ENCODE measurements at places on chromosomes 6 and 20.

DNA sequence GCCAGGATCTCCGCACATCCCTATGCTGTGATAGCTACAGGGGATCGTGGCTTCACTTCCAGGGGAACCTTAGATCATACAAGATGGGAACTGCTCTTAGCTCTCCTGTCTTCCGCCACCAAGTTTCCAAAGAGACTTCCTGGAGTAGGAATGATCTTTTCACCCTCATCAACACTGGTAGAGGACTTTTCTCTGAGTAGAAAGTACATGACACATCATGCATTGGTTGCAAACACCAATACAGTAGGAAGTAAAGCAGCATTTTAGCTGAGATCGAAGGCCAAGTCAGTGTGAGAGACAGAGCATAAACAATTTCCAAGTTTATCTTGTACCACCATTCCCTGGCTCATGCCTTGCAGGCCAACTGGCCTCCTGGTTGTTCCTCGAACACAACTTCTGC lies 113.1 kb upstream of the NEDD9 start:
- no peak overlapping the region for H3K27ac ChIP-seq
- H3K4me1 ChIP-seq: no peaks in the 10 kb centered on the region
- no peak overlapping the region for H3K4me3 ChIP-seq
- H3K36me3 ChIP-seq: no peaks in the 10 kb centered on the region
- H3K27me3 ChIP-seq: no peaks in the 10 kb centered on the region
- no peak for DNase-seq

GRCh38 chr6:81634155-81634880 lies 118.2 kb downstream of the TENT5A start:
- H3K27me3 ChIP-seq: no peaks in the 10 kb centered on the region
- no peak for DNase-seq
- no peak overlapping the region for H3K4me3 ChIP-seq

GRCh38 chr20:53890443-53891305 lies 179.7 kb downstream of the BCAS1 start:
- H3K4me3 ChIP-seq: no peak overlapping the region
- no peak for DNase-seq
- H3K27ac ChIP-seq: no peak overlapping the region
- no peaks in the 10 kb centered on the region for H3K27me3 ChIP-seq
- H3K36me3 ChIP-seq: no peaks in the 10 kb centered on the region

DNA sequence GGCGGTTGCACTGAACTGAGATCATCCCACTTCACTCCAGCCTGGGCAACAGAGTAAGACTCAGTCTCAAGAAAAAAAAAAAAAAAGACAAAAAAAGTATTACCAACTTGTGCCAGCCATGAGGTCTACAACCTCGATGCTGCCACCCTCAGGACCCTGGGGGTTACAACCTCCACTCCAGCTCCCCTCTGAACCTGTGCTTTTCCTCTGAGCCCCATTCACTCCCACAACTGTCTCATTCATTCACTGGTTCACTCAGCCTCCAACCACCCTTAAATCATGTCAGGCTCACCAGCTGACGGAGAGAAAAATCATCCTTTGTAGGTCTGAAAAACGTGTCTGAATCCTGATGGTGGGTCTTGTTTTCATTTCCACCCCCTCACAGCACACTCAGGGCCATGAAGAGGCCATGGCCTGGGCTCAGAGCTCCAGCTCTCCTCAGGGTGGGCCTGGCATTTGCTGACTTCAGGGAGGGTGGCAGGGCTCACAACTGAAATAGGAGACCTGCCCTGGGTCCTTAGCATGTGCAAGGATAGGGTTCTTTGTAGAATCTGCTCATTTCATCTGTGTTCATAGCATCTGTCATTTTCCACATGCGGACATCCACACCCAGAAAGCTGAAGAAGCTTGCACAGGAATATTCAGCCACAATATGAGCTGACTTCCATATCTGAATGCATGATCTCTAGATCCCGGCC lies 1.9 kb upstream of the ULBP1 start:
- H3K27me3 ChIP-seq: no peaks in the 10 kb centered on the region
- H3K27ac ChIP-seq: no peak overlapping the region
- peaks cover 21% of the 10 kb centered on the region for H3K4me1 ChIP-seq
- no peak overlapping the region for H3K4me3 ChIP-seq

GRCh38 chr20:35981969-35982368 lies 13.6 kb downstream of the CNBD2 start:
- no peaks in the 10 kb centered on the region for H3K36me3 ChIP-seq
- peaks cover 7% of the 10 kb centered on the region for H3K4me1 ChIP-seq

DNA sequence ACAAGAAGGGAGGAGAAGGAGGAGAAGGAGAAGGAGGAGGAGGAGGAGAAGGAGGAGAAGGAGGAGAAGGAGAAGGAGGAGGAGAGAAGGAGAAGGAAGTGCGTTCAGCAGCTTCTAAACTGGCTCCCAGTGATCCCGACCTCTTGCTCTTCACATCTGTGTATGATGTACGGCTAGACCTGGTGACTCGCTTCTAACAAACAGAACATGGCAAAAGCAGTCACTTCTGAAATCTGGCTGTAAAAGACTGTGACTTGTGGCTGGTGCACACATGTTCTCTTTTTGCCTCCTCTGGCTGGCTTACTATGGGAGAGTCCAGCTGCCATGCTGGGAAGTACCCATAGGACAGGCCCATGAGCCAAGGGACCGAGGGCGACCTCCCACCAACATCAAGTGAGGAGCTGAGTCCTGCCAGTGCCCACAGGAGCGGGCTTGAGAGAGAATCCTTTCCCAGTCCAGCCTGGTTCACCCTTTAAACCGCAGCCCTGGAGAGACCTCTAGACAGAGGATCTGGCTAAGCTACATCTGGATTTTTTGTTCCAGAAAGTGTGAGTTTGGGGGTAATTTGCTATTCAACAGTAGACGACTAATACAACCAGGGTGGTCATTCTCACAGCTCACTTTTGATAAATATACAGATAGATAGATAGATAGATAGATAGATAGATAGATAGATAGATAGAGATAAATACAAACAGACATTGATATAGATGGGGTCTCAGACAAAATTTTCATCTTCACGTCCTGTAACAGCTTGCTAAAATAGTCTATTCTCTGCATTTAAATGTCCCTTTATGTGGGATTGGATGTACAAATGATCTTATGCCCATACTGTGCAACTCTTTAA lies 42.3 kb downstream of the RPP40 start:
- no peaks in the 10 kb centered on the region for H3K36me3 ChIP-seq
- H3K4me3 ChIP-seq: no peak overlapping the region
